ENCODE measurements at places on chromosomes 2 and 18.
A peak's percentile ranks its signal among the peaks of the same experiment; 100 is the strongest.

GRCh38 chr18:57027190-57027708 is 119.6 kb upstream of the BOD1L2 start:
- no peak for DNase-seq

GRCh38 chr2:46351098-46351749 is 54.0 kb downstream of the EPAS1 start:
- peak; percentile 77 for DNase-seq

DNA sequence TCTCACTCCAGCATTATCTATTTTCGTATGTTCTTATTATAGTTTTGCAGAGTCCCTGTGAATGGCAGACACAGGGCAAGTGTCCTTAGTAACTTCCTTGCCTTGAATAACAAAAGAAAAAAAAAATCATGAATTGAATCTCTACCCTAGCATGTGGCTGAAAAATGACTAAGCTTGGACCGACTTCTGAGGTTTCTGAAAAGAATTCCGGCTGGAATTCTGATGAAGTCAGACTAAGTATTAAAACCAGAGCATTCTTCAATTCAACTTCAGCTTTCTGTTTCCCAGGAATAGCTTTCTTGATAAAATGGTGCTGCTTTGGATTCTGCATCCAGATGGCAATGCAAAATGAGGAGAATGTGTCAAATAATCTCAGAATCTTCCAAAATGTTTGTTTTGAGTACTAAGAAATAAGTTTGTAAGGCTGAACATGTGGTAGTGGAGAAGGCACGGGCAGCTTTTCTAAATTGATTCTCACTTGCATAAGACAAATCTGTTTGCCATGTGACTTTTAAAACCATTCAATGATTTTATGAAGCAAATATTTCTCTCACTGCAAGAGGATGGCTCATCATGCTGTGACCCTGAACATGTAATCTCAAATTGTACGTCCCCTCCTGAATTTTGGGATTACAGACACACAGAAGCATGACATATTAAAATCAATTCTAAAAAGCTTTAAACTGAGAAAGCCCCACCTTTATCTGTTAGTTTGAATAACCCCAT is 1462.8 kb upstream of the LRRTM1 start:
- DNase-seq, result no peak

GRCh38 chr18:50711386-50711785 is 108.4 kb downstream of the MRO start:
- no peak for DNase-seq
